ENCODE measurements at places on chromosomes 6 and 20.

GRCh38 chr6:160034036-160034930 is 65.4 kb downstream of the IGF2R start:
- no peak for DNase-seq

DNA sequence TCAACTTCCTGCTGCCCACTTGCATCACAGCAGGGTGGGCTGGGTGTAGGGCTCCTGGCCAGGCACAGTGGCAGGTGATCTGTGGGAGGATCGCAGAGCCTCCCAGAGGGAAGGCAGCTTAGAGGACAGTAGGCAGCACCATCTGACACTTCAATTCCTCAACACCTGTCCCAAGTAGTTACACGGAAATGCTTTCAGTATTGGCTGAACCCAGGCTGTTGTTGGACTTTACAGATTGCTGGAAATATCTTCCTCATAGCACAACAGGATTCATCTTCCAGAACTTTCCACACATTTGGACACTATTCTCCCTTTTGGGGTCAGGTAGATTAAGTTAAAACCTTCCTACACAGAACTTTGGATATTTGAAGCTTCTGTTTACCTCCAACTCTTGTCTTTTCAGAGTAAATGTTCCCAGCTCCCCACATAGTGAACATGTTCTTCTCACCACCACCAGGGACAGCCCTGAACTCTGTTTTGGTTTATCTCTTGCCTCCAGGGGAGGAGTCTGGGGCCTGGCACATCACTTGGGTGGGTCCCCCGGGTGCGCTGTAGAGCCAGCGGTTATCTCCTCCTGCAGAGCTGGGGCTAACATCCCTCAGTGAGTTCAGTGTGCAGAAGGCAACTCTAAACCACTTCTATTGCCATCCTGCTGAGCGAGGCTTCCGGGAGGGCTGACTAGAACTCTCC is 3.5 kb upstream of the SLC22A2 start:
- no peak for DNase-seq

DNA sequence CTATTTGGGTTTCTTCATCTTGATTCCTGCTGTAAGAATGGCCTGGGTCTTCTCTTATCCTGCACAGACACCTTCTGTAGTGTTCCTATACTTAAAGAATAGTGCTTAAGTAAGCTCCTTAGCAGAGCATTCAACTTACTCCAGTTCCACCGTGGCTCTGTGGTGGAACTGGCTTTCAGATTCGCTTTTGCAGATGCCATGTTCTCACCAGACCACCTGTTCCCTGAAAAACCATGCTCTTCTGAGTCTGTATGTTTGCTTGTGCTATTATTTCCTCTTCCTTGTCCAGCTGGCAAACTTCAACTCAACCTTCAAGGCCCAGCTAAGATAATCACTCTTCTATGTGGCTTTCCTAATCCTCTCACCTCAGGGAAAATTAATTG is 4.9 kb downstream of the ELMO2 start:
- DNase-seq = no peak

- DNase-seq = peak; percentile 6
Observed at GRCh38 chr6:144581812-144582537, 296.8 kb downstream of the UTRN start.

DNA sequence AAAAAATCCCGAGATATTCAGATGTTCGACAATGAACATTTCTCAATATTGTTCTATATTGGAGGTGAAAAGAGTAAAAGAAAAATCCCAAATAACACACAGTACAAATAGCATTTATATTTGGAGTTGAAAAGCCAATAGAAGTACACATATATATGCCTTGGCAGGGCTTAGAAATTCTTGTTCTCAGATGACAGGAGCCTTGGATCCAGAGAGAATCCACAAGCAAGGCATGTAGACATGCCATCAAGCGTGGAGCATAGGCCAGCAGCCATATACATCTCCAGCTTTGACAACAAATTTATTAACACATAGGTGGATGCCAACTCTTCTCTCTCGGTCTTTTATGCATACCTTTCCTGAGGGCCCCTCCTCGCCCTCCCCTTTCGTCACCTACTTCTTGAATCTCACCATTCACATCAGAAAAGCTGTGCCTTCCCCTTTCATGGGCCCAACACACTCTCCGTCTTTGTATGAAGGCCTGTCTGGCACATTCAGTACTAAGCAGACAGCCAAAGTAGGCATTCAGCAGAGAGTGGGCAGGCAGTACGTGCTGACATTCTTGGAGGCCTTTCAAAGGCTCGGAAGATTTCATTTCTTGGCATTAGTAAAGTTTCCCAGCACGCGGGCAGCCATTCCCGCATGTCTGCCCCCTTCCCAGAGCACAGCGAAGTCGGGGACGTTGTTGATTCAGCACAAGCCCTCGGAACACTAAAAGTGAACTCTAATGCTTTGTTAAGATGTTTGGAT is 18.2 kb downstream of the NEDD9 start:
- DNase-seq = peak; percentile 20

GRCh38 chr6:1736346-1737105 is 126.8 kb downstream of the FOXC1 start:
- no peak for DNase-seq

DNA sequence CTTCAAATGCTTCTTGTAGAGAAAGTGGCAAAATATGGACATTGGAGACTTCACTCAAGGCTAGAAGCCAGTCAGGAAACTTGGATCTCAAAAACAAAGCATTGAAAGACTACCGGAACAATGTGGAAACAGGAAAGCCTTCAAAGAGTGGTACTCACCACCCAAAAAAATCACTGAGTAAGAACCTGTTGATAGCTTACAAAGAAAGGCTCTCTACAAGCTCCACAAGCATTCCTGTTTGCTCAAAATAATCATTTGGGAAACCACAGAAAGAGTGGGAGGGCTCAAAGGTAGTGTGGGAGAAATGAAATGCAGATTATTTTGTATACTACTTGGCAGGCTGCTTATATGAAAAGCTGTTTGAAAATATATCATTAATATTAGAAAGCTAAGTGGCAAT is 9.5 kb upstream of the DST start:
- no peak for DNase-seq

DNA sequence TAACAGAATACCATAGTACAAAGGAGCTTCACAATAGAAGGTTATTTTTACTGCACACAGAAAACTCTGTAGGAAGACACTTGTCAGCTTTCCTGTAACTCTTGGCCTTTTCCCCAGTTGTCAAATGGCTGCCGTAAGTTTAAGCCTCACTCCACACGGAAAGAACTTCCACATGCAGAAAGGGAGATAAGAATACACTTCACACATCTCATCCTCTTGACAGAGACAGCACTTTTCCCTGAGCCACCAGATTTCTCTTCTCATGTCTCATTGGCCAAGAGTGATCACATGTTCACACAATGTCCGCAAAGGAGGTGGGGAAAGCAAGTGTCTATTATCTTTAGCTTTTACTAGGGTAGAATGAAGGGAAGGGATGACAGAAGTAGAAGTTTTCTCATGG is 540.7 kb downstream of the HAO1 start:
- DNase-seq = no peak

GRCh38 chr20:20530428-20531151 is 162.7 kb downstream of the INSM1 start:
- DNase-seq = peak; percentile 48

DNA sequence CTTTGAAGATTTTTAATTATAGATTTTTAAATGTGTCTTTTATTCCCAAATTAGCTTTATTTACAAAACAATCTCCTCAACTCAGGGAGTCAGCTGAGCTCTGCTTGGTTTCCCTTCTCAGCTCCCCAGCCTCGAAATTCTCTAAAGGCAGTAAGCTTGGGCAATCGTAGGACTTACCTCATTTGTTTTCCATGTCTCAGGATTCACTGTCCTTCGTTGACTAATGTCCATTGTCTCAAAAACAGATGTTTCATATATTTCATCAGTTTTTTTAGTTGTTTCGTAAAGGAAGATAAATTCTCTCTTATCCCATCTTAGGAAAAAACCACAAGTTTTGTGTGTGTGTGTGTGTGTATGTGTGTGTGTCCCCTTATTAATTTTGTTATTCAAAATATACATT is 102.2 kb upstream of the ADGRF1 start:
- no peak for DNase-seq

DNA sequence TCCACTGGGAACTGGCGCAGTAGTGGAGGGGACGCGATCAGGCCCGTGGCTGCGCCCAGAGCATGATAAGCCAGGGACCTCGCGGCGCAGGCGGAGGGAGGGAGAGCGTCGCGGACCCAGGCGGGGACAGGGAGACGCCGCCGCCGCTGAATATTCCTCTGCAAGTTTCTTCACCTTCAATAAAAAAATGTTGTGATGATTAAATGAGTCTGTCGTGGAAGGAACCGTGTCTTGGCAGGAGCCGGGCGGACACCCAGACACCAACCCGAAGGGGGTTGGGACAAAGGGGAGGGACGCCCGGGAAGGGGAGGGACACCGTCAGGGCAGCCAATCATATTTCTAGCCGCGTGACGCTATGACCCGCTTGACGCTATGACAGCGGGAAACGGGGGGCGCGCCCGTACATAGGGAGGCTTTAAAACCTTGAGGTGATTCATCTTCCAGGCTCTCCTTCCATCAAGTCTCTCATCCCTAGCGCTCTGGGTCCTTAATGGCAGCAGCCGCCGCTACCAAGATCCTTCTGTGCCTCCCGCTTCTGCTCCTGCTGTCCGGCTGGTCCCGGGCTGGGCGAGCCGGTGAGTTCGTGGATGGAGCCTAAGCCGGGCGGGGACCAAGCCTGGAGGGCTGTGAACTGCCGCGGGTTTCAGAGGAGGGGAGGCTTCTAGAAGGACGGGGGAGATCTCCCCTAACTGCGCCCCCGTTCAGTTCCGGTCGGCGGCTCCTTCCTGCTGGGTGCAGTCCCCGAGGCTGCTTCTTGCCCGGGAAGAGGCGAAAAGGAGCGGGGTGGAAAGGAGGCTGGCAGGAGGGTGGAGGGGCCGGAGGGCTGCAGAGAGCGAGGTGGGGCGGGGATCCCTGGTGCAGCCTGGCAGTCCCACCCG is at the start of gene ULBP2:
ULBP2 (plus strand) TSS at position 432 of the 878 bp plus-strand sequence; CDS start at position 491, 59 bp downstream.
- peak; percentile 69 for DNase-seq

DNA sequence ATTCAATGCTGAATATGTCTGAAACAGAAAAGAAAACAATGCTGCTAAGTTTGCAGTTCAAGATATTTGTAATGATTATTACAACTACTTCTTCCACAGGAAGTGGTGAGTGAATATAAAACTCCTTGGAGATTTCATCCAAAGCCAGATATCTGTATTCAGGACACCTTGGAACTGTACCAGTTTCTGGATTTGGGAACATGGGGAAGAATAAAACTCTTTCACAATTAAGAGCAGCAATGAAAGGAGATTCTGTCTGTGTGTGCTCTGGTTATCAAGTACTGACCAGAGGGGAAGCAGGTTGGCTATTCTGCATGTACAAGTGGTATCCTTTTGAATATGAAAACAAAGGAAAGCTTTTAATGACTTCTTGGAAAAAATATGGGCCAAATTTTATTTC is 21.1 kb downstream of the ELOVL2 start:
- peak; percentile 36 for DNase-seq

GRCh38 chr6:90217506-90218127 is 79.0 kb downstream of the BACH2 start:
- DNase-seq = peak; percentile 53

- no peak for DNase-seq
Observed at GRCh38 chr6:21257125-21257524, 336.4 kb upstream of the SOX4 start.

DNA sequence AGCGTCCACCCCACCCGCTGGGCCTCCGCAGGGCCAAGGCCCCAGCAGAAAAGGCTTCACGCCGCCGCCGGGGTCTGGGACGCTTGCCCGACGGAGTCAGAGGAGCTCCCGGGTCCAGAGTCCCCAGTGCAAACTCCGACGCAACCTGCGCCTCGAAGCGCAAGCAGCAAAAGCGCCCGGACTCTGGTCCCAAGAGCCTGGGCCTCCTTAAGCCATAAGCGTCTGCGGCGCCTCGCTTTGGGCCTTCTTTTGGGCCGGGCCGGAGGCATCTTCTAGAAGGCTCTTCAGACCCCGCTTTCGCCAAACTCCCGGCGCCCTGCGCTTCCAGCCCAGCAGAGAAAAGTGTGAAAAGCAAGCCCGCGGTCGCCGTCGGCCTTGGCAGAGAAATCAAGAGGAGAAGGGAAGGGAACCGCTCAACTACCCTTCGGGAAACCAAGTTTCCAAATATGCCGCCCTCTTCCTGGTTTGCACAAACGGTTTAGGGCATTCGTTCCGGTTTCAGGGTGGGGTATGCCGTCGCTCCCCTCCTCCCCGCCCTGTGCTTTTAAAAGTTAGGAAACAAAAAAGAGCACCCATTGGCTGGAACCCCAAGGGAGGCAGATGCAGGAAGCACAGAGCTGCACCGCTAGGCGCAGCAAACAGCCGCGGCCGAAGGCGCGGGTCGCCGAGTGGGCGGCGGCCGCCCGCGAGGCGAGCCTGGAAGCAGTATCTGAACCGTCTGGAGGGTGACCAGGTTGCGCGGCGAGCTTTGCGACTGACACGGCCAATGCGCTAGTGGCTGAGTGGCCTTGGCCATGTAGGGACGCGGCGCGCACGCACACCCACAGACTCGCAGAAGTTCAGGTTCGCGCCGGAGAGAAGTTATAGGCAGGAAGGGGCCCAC is 1.2 kb downstream of the TBX18 start:
- DNase-seq = no peak

DNA sequence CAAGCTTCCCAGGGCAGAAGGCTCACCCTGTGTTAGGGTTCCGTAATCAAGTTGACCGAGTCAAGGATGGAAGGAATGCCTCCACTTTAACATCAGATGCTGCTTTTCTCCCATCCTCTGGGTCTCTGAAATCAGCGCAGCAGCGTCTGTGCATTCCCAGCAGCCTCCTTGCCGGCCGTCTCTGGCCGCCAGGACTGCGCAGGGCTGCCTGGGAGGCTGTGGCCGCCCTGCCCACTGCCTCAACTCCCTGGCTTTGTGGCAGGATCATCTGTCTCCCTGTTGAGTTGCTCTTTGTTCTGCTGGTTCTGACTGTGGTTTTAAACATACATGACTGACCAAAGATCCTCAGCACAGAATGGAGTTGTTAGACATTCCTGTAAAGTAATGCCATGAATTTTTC is 56.5 kb downstream of the DLL1 start:
- DNase-seq = no peak

GRCh38 chr20:42634156-42634555 is 555.5 kb downstream of the PTPRT start:
- DNase-seq = no peak

- no peak for DNase-seq
Observed at GRCh38 chr6:117263353-117263927, 1.9 kb upstream of the VGLL2 start.

GRCh38 chr20:53212018-53212417 is 239.9 kb downstream of the TSHZ2 start:
- DNase-seq = no peak

GRCh38 chr6:161963181-161963580 is 689.3 kb upstream of the AGPAT4 start:
- DNase-seq = no peak

- DNase-seq = no peak
Observed at GRCh38 chr6:125798734-125799508, 8.2 kb downstream of the NCOA7 start.

DNA sequence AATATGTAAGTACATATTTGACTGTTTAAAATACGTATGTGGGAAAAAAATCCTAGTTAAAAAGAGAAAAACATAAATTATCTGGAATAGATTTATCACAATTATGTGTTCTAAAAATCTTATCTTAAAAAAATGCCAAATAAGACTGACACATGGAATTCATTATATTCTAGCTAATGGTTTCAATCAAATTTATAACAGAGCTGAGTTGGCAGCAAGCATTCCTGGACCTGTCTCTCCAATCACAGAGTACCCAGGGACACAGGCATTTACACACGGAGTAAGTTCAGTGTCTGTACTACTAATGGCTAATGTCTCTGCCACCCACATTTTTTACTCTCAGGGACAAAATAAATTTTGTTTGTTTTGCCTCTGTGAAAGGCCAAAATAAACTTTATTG is 122.3 kb downstream of the RPS12 start:
- DNase-seq = no peak

GRCh38 chr6:100879317-100879716 is 1.8 kb downstream of the ASCC3 start:
- no peak for DNase-seq

All from midbrain (tissue), 1 donor.